ENCODE measurements at places on chromosomes 6 and 20. TPM values are rescaled to one million over a fixed set of nuclear protein-coding genes. Genes with fewer than 3 reads are reported as not detected.

Gene IMPG1
- total RNA-seq = not detected

DNA sequence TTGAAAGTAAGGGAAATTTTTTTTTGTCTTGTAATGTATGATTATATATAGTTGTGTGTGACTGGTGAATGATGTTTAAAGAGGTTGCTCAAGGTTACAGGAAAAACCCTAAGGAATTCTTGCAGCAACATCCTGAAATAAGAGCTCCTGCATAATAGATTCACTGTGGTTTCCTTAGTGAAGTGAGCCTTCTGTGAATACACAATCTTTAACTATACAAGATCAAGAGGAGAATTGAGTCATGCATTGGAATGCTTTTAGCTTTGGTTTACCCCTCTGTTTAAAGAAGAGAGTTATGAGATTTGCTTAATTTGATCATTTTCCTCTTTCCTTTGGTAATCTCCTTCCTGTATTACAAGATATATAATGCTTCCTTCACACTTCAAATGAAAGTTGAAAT, 141.6 kb upstream of the EYA4 start:
- no peak for DNase-seq

Gene SLC35F1
- total RNA-seq = 1.2 TPM

Gene MYH7B
- 0.42 TPM for total RNA-seq

Gene GFRAL
- not detected for total RNA-seq

DNA sequence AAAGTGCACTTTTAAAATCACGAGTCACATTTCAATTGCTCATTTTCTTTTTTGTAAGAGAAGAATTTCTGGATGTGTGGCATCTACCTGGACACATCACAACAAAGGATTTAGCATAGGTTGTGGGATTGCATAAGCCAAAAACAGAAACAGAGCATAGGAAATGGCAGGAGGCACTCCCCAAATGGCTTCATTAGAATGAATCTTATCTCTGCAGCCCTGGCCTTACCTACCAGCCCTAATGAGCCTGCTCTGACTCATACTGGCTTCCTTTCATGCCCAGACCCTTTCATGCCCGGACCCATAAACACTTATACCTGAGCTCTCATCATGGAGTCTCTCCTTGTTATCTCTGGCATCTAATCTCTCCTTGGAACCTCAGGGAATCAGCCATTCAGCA, 23.9 kb upstream of the SPTLC3 start:
- DNase-seq = no peak

GRCh38 chr6:89941763-89942497, 47.7 kb downstream of the GJA10 start:
- no peak for DNase-seq

Gene WASF1
- total RNA-seq = 11.0 TPM

Gene CDH4
- 0.65 TPM for total RNA-seq

DNA sequence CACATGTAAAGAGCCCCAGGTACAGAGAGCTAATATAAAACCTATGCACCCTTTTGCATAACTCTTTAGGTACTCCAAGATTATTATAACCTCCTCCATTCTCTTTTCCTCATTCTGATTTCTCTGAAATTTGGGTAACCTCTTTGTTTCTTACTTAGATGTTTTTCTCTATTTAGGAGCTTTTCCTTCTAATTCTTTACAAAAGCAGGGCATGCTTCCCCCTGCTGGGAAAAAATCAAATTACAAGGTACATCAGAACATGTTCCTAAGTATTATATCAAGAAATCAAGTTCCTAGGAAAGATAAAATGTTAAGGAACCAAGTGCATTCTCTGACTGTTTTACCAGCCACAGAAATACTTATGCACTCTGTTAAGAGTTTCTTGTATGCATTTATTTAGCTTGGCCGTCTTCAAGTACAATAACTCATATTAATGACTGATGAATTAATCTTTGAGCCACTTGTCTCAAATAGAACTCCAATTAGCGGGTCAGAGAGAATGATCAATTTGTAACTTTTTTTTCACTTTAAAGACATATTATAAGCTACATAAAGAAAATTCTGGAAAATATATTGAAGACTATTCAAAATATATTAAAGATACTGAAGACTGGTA, 2.1 kb downstream of the KHDRBS2 start:
- DNase-seq = no peak

GRCh38 chr6:22926790-22927354, 357.5 kb downstream of the HDGFL1 start:
- no peak for DNase-seq

DNA sequence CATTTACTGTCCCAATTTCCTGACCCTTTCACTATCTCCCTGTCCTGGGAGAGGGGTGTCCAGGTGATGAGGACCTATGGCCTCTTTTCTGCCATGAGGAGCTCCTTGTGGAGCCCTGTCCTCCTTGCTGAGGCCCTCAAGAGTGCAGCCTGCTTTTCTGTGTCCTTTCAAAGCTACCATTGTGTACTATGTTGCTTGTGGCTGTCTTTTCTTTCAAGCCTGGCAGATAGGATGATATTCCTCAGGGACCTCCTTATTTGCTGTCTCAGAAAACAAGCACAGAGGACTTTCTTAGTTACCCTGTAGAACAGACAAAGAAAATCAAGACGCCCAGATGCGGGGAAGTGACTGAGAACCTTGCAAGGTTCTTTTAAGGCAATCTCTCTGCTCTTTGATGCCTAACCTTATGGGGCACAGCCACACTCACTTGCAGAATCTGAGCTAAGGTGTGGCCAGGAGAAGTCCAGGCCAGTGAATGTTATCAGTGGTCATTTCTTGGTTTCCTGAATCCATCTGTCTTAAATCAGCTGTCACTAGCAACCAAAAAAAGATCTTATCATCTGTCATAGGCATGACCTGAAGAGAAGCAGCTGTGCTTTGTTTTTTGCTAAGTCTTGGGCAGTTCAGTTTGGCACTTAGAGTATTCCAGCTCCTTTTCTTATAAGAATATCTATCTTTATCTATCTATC, 17.2 kb downstream of the CARMIL1 start:
- DNase-seq = no peak

Gene OR2H1
- not detected for total RNA-seq

DNA sequence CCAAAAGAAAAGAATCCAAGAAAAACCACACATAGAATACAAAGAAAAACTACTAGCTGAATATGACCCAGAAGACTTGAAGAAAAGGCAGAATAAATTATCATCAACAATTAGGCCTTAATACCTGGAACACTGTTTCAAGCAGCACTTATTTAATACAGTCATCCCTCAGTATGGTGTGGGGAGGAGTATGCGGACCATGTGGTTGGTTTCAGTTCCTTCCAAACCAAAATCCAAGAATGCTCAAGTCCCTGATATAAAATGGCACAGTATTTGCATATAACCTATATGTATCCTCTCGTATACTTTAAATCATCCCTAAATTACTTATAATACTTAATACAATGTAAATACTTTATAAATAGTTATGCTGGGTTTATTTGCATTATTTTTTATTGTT, 16.1 kb downstream of the CDK19 start:
- DNase-seq = no peak

GRCh38 chr20:9966966-9967365, 67.8 kb upstream of the ANKEF1 start:
- no peak for DNase-seq

GRCh38 chr20:56429502-56429901, 17.4 kb downstream of the CASS4 start:
- no peak for DNase-seq

Gene ENPP5
- 1.0 TPM for total RNA-seq

DNA sequence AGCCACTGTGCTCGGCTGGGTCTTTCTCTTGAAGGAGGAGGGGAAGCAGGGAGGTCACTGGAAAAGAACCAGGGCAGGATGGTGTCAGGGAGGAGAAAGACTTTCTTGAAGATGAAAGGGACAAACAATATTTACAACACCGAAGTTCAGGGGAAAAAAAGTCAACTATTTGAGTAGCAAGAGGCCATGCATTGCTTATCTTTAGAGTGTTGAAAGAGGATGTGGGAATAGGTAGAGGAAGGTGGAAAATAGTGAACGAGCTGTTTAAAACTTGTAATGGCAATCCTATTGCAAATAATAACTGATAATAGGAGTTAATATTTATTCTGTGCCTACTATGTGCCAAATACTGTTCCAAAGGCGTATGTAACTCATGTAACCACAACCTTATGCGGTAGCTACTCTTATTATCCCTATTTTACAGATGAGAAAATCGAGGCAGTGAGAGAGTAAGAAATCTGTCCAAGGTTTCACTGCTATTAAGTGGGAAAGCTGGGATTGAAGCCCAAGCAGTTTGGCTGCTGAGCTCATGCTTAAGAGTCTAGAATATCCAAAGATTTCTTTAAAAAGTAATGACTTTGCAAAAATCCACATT, 12.7 kb upstream of the MLIP start:
- no peak for DNase-seq

GRCh38 chr20:891706-892080, 24.4 kb downstream of the ANGPT4 start:
- peak; percentile 3 for DNase-seq

DNA sequence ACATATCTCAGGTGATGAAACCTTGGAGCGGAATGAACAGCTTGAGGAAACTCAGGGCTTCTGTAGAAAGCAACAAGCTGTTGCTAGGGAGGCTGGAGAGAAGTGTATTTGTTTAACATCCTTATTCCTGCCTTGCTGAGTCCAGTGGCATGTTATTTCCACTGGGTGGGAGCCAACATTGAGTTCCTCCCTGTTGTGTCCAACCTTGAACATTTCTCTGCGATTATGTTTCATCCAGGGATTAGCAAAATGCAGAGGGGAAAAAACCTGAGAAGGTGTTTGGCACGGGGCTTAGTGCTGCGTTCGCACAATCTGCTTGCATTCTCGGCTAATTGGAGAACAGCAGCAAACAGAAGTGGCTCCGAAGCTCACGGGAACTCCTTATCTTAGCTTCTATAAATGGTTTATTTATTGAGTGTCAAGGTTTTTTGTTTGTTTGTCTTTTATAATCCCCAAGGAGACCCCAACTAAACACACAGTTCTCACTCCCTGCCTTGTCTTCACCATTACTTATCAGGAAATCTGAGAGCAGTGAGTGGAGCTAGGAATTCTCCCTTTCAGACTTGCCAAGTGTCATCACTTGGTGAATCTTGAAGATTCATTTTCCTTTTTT, 412.8 kb downstream of the CDC5L start:
- DNase-seq = no peak

DNA sequence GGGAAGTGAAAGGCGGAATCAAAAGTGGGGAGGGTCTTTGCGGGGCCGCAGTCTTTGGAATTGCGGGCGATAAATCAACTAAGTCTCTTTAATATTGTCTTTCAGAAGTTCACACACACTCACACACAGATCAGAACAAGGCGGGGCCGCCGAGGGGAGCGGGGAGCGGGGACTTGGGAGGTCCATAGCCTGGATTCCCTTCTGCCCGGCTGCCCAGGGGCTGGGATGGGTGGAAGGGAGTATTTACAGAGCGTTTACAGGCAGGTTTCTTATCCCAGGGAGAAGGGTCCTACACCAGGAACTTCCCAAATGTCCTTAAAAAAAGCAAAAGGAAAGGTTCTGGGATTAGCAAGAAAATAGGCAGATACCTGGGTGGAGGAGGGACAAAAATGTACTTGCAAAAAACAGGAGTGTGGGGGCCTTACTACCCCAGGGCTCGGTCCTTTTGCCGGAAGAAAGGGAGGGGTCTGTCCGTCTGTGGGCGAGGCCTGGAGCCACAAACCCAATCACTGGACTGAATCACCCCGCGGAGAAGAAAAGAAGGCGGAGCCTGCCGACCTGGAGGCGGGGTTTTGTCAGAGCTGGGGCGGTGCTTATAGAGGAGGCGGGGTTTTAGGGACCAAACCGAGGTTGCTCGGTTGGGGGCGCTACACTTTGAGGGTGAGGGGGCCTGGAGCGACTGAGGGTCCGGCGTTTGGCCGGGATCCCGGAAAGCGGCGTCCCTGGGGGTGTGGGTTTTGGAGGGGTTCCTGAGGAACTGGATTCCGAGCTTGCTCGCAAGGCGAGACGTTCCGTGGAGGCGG, 3.2 kb downstream of the PRRT1 start:
- peak; percentile 90 for DNase-seq

Gene AGER
- total RNA-seq = 4.6 TPM

Gene MICB
- total RNA-seq = 2.9 TPM

- DNase-seq = no peak
Measured at GRCh38 chr6:69061066-69061465, 426.0 kb downstream of the ADGRB3 start.

DNA sequence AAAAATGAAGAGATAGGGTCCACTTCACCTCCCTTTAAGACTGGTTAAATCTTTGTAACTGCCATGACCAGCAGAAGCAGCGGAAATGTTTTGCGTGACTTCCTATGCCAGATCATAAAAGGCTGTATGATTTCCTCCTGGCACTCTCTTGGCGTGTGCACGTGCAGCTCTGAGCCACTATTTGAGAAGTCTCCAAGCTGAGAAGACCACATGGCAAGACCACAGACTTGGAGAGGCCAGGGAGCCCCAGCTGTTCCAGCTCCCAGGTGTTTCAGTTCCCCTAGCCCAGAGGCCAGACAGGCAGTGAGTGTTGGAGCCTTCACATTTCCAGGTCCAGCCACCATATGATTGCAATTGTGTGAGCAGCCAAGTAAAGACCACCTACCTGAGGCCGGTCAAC, 259.3 kb upstream of the RIN2 start:
- DNase-seq = no peak

Gene TFAP2A
- total RNA-seq = 0.52 TPM

Gene COL10A1
- not detected for total RNA-seq

GRCh38 chr20:59786801-59787537, 146.5 kb downstream of the SYCP2 start:
- no peak for DNase-seq

- no peak for DNase-seq
Measured at GRCh38 chr6:20564777-20565176, 30.5 kb downstream of the CDKAL1 start.

Gene OR2H2
- not detected for total RNA-seq

DNA sequence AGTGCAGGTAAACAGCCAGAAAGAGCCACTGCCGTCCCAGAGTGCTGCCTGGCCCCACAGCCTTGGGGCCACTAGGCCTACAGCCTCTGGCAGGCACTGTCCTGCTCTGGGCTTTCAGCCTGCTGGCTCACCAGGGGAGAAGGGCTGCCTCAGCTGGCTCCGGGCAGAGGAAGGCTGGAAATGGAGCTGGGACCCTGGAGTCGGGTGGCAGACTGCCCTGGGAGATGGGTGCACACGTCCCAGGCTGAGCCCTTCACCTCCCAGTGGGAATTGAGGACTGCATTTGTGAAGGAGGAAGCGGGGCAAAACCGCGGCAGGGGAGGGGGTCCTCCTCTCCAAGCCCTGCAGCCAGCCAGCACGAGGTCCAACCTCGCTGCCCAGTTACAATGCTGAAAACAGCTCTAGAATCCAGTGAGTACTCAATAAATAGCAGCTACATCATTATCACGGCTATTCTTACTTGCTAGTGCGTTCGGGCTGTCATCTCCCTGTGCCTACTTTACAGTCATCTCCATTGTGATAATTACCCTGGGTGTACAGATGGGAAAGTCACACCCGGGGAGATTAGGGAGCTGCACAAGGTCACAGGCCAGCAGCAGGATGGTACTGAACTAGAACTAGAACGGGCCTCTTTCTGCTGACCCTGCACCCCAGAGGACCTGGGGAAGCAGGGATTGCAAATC, 13.1 kb downstream of the ACSS1 start:
- DNase-seq = peak; percentile 77

- DNase-seq = no peak
Measured at GRCh38 chr20:18645851-18646250, 58.0 kb downstream of the DTD1 start.

GRCh38 chr6:167643716-167644115, 183.0 kb upstream of the AFDN start:
- DNase-seq = no peak

Gene MUC22
- not detected for total RNA-seq

All from posterior vena cava (tissue), 2 donors.